ENCODE measurements at places on chromosomes 2 and 18. TPM values are rescaled to one million over a fixed set of nuclear protein-coding genes. Genes with fewer than 3 reads are reported as not detected.

- no peak for DNase-seq
Measured at GRCh38 chr2:65193446-65193845, 34.2 kb upstream of the ACTR2 start.

Gene POTEC
- not detected for polyA plus RNA-seq

DNA sequence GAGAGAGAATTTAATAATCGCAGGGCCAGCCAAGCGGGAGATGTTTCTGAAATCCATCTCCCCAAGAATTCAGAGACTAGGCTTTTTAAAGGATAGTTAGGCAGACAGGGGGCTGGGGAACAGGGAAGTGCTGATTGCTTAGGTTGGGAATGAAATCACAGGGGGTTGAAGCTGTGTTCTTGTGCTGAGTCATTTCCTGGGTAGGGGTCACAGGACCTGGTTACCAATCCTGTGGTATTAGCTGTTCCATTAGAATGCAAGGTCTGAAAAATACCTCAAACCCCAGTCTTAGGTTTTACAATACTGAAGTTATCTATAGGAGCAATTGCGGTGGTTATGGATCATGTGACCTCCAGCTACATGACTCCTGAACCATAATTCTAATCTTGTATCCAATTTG lies 4.6 kb downstream of the SP140 start:
- DNase-seq, result no peak

DNA sequence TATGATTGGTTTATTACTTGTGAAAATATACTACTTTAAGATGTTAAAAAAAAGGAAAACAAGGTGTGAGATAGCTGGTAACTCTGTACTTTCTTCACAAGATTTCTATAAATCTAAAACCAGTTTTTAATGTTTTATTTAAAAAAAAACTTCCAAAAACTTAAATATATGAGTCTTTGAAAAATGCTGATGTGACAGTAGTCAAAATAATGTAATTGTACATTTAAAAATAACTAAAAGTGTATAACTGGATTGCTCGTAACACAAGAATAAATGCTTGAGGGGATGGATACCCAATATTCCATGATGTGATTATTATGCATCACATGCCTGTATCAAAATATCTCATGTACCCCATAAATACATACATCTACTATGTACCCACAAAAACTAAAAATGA lies 464.9 kb downstream of the NYAP2 start:
- no peak for DNase-seq

DNA sequence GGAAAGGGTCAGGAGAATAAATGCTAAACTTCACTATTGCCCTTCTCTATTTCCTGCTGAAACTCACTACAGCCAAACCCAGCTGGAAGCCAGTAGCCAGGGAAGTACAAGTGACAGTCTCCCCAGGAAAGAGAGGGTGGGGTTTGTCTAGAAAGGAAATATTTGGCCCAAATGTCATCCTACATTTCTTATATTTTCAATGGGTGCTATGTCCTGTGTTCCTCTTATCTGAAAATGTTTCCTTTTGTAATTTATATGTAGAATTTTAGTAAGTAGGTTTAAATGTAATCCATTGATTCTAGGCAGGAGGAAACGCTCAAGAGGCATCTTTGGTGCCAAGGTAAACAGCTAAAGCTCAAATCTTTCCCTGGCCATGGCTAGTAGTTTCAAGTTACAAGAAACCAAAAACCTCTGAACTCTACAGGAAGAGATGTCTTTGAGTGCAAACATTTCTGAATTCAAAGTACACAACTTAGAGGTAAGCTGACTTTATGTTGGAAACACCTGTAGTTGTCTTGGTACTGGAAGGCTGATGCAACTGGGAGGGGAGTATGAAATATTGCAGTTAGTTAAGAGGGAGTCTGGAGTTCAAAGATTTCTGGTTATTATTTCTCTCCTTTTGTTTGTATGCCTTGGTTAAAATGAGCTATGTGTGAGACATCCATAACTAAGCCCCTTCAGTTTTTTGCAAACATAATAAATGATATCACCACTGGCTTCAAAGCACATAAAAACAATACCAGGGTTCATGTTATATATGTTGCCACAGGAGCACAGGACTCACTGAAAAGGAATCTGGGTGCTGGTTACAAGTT lies 356.1 kb upstream of the ZC3H15 start:
- no peak for DNase-seq

GRCh38 chr2:1147873-1148612 lies 197.4 kb downstream of the SNTG2 start:
- DNase-seq, result no peak

DNA sequence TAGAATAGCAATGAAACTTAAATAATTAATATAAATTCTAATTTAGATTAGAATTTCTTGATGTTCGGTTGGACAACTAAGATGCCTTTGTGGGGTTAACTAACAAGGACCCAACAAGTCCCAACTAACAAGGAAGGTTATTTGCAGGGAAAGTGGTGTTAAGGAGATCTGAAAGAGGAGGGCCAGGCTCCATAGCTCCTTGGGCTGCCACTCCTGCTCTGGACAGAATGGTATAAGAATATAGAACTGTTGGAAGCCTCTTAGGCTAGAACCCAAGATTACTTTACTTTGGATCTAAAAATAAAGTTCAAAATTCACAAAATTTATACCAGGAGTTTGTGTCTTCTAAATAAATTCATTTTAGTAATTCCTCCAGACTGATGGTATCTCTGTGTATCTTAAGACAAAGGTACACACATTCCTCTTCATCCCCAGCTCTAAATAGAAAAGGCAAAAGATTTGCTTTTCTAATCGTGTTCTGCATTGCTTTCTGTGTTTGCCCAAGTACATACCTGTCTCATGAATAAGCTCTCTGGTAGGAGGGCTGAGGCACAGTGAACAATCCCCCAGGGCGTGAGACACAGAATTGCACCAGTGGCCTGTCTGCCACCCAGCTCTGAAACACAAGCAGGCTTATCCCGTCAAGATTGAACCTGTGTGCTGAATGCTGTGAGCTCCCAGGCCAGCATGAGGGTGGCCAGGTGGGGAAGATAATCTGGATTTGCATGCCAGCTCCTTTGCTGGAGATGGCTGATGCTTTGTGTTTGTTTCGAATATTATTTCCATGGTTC lies 176.0 kb downstream of the ACKR3 start:
- DNase-seq, result no peak

- DNase-seq, result no peak
Measured at GRCh38 chr2:98744595-98744994, 13.7 kb upstream of the MGAT4A start.

GRCh38 chr2:105087273-105087672 lies 49.4 kb downstream of the MRPS9 start:
- no peak for DNase-seq

GRCh38 chr2:57885742-57886141 lies 160.9 kb upstream of the VRK2 start:
- no peak for DNase-seq

Gene TGFA
- 2.4 TPM for polyA plus RNA-seq

- peak; percentile 46 for DNase-seq
Measured at GRCh38 chr2:206275312-206276055, 1.0 kb downstream of the ZDBF2 start.

DNA sequence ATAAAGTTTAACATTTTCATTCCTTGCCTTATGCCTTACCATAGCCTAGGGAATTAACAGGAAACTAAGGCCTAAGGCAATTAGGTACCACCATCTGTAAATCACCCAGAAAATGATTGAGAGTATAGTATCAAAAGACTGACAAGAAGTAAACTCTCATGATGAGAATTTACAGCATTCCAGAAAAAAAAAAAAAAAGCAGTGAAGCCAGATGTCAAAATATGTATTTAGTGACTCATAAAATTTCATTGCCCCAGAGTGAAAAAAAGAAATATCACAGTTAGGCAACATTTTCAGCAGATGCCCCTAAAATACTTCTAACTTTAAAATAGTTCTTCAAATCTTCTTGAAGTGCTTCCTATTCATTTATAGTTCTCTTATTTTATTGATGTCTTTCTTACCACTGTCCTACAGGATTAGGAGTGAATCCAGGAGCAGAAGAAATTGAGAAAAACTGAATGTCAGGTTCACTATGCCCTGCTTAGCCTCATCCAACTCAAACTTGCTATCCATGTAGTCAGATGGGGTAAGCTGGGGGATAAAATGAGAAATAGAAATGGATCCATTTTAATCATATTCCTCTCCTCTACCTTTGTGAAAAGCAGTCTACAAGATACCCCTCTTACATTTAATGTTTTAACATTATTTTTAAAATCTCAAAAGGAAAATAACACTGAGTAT lies 57.3 kb upstream of the TANK start:
- no peak for DNase-seq

DNA sequence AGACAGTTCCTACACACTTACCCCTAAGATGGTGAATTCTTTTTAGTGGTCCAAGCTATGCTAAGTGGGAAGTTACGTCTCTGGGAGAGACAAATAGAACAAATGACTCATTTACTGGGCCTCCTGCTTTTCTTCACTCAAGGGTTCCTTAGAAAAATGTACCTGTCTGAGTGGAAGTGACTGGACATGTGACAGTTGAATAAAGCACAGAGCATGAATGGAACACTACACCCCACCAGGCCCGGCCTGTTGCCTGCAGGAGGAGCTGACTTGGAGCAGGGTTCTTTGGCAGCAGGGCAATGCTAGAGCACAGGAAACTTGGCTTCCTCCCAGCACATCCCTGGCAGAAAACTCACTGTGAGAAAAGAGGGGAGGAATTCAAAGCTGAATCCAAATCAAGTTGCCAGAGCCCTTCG lies 451.0 kb upstream of the SETBP1 start:
- peak; percentile 80 for DNase-seq

- DNase-seq, result no peak
Measured at GRCh38 chr2:124523096-124523495, 498.0 kb downstream of the CNTNAP5 start.

DNA sequence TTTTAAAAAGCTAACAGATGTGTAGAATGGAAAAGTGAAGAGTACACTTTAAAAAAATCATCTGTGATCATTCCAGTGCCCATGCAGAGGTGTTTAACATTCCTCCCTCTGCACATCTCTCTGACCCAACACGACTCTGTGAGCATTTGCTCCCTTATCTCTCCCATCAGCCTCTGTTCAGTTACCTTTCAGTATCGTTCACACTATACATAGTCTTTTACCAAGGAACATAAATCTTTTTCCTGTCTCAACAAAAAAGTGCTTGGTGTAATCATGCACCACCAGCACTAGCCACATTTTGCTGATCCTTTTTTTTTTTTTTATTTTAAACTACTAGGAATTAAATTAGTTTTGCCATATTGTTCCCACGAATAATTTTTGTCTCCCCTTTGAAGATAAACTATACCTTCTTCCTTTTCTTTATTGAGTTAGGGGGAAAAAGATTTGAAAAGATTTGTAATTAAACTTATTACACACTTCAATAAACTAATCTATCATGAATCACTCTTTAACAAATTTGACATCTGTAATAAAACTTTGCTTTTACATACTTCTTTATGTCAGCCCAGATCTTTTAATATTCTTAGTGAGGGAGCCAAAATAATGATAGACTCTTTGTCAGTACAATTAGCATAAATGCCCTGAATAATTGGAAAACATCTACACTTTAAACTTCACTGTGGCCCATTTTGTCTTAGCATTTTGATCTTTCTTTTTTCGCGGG lies 489.8 kb upstream of the FANCL start:
- no peak for DNase-seq

- no peak for DNase-seq
Measured at GRCh38 chr2:131419441-131419840, 55.5 kb upstream of the RAB6D start.

GRCh38 chr2:226446406-226447001 lies 353.1 kb downstream of the IRS1 start:
- no peak for DNase-seq

DNA sequence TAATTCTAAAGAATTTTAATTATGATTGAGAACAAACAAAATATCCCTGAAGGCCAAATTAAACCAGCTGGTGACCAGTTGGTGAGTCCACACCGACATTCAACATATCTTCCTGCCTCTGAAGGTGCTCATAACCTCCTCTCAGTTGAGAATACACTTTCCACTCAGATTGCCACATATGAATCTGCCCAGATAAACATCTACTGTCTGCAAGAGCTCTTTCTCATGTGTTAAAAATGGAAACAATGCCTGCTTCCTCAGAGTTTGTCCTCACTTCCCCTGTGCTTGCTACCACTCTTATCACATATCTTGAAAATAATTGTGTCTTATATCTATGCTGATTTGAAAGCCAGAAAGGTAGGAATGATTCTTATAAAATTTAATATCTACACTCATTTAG lies 177.7 kb upstream of the GULP1 start:
- no peak for DNase-seq

Gene IL1RL2
- polyA plus RNA-seq, result 0.19 TPM

Gene KIAA2012
- 0.13 TPM for polyA plus RNA-seq

DNA sequence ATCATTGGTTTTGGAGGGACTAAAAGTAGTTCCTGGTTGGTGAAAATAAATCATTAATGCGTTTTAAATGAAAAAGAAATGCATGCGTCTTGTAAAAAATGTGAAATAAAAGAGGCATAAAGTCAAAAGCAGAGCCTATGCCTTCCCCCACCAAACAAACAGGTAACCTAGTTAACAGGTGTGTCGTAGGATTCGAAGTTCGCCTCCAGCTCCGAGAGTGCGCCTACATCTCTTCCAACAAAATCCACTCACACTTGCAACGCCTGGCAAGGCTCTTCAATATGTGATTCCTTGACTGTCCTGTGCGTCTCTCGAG lies 677 bp upstream of the SMAD4 start:
- DNase-seq, result no peak

DNA sequence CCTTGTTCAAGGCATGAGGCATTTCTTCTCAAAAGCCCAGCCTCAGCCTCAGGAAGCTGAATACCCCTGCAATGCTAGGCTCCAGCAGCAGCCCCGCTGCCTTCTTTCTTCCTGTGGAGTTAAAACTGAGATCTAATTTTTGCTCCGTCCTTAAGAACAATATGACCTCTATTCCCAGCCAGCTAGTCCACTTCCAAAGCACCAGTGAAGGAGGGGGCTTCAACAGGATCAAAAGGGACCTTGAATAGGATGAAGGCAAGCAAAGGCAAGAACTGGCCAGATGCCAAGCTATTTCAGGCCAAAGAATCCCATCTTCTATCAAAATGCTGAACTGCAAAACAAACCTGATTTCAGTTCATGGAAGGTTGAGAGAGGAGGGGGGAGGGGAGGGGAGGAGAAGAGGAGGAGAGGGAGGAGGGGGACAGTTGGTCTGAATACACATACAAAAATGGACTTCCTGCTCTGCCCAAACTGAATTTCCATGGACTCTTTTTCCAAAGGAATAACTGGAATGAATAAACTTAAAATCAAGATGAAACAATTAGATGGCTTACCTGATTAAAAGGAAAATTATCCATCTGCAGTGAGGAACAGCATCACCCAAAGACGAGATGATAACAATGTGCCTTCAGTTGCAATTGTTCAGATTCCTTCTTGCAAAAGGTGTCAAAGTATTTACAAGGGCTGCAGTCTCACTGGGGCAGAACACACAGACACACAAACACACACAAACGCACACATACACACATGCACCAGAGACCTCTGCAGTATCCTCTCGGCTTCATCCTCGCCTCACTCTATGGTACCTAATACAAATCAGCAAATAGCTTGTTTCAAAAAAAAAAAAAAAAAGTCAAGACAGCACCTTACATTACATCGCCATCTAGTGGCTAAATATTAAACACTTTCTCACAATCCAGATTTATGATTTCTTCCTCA lies at the start of gene SCN1A:
Gene SCN1A, minus strand, starts transcription at position 804 of the 939 bp plus-strand sequence. CDS start 54,399 bp downstream, outside the sequence.
- peak; percentile 31 for DNase-seq

Gene NT5DC4
- not detected for polyA plus RNA-seq
